ENCODE measurements at places on chromosomes 6 and 20.

DNA sequence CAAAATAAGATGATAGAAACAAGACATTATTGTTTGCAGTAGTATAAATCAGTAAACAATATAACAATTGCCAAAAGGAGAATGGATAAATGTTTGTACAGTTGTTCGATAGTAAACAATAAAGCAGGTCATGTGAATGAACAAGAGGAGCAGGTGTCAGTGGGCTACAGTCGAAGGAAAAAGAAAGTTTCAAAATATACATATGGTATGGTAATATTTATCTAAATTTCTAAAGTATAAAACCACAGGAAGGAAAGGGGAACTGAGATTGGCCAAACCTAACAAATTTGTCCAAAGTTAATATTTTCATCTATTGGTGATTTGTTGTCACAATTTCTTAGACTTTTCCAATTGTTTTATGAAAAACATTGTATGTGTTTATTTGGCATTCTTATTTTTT is 110.9 kb downstream of the SH3BGRL2 start:
- DNase-seq: no peak

- DNase-seq: no peak
Observed at GRCh38 chr6:13830803-13831202, 16.4 kb upstream of the MCUR1 start.

- no peak for DNase-seq
Observed at GRCh38 chr20:1144401-1145172, 26.2 kb downstream of the PSMF1 start.

DNA sequence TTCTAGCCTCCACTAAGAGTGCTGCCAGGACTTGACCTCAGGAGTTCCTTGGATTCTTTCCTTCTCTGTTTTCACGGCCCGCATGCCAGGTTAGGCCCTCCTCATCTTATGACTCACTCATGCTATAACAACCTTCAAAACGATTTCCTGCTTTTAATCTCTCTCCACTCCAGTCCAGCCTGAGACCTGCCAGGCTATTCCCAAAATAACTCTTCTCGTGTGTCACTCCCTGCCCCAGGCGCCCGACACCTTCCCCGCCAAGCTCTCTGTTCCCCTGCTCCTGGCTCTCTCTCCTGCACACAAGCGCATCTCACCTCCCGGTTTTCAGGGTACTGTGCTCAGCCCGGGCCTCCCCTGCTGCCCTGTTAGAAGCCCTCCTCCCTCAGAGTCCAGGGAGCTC is 64.1 kb upstream of the RPS6KA2 start:
- DNase-seq: no peak

DNA sequence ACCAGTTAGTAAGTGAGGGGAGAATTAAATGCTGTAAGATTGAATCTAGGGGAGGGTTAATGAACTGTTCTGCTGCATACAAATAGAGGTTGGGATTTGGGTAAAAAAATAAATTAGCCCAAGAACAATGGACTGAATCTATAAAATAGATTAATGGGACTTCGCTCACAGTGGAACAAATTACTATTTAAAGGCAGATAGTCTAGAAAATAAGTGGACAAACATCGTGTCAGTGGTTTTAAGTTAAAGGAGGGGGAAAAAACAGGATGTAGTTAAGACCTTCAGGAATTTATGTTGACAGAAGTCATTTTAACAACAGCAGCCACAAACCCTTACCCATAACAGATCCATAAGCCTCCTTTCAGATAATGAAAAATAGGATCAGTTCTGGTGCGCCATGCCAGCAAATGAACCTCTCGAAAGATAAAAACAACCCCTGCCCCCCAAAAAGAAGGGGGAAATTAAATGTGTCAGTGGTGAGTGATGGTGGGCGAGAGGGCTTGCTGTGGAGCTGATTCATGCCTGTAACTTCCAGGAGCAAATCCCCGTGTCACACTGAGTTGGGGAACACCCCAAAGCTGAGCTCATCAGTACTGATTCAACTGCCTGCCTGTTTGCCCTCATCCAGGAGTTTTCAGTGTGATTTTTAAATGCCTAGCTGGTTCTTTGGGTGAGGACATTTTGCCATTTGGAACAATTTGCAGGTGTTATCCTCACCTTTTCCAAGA is 86.8 kb downstream of the PPP1R14C start:
- DNase-seq: no peak

DNA sequence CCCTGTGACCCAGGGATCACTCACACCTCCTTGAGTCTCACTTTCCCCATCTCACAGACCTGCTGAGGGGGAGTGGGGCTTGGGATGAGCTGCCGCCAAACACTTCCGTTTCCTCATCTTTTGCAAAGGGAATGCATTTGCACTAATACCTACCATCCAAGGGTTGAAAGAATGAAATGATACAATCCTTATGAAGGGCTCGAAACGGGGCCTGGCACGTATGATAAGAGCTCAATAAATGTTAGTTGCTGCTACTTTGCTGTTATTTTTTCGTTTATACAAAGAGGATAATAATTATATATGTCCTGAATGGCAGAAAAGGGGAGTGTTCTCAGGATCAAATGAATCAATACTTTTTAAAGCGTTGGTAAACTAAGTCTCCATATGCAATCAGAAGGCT is 6.1 kb upstream of the TFAP2D start:
- DNase-seq: no peak

All from stimulated activated CD4-positive, alpha-beta T cell treated with anti-CD3 and anti-CD28 coated beads, Interleukin-4, amount 100 ng/mL, for 48 hours (primary cell).